ENCODE measurements at places on chromosomes 7 and 10. TPM values are rescaled to one million over a fixed set of nuclear protein-coding genes. Genes with fewer than 3 reads are reported as not detected.

Gene COL13A1
- 47.5 TPM for total RNA-seq

Gene NKX1-2
- total RNA-seq, result not detected

Gene PNLIP
- total RNA-seq, result not detected

Gene FAM221A
- total RNA-seq, result 6.1 TPM

Gene TSPAN14
- 242 TPM for total RNA-seq

Gene TBC1D12
- 7.1 TPM for total RNA-seq
